ENCODE measurements at places on chromosomes 1 and 21. TPM values are rescaled to one million over a fixed set of nuclear protein-coding genes. Genes with fewer than 3 reads are reported as not detected.

Gene WDR4
- total RNA-seq, result 6.1 TPM

Gene CFAP141
- not detected for total RNA-seq

Gene TMEM82
- not detected for total RNA-seq

Gene AADACL4
- total RNA-seq, result not detected

Gene TNNT2
- 0.17 TPM for total RNA-seq

Gene TTF2
- 53.0 TPM for total RNA-seq

GRCh38 chr1:39645411-39646043 lies 6.1 kb upstream of the HEYL start:
- DNase-seq, result no peak

GRCh38 chr1:28110555-28110954 lies 22.1 kb upstream of the EYA3 start:
- DNase-seq, result no peak

DNA sequence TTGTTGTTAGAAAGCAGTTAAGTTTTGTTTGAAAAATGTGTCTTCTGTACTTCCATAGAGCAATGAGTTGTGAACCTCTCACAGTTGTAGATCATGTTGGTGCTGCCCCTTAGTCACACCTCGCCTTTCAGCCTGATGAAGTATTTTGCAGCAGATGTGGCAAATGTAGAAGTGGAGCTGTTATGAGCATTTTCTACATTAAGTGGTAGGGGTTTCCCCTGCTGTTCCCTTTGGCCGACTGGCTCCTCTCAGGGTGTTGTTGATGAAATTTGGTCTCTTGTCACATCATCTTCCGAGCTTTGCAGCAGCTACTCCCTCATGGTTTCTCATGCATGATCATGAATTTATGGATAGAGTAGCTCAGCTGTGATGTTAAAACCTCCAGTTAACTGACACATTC lies 33.6 kb upstream of the DENND1B start:
- no peak for DNase-seq

GRCh38 chr1:20440785-20441200 lies 45.2 kb downstream of the CAMK2N1 start:
- DNase-seq, result no peak

- DNase-seq, result no peak
Measured at GRCh38 chr1:237685551-237685950, 205.2 kb downstream of the ZP4 start.

GRCh38 chr1:113388621-113389358 lies 1.5 kb upstream of the MAGI3 start:
- no peak for DNase-seq

- DNase-seq, result peak; percentile 40
Measured at GRCh38 chr1:171286032-171286705, 27.8 kb upstream of the FMO4 start.

GRCh38 chr1:186948535-186948934 lies 119.8 kb downstream of the PLA2G4A start:
- no peak for DNase-seq

DNA sequence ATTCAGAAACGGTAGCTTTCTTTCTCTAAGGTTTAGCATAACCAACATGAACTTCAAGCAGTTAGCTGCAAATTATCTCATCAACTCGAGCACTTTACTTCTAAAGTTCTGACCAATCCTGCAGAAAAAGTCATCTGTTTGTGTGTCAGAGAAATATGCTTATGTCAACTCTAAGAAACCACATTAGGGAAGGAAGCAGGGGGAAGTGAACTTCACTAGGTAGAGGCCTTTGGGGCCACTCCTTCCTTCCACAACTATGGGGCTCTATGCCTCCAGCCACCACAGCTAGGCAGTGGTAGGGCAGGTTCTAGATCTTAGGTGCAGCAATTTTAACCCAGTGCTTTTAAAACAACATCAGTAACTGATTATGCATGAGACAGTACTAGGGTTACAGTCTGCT lies 375.9 kb downstream of the DSCAM start:
- DNase-seq, result no peak

GRCh38 chr1:10973552-10973951 lies 38.9 kb upstream of the TARDBP start:
- DNase-seq, result no peak

DNA sequence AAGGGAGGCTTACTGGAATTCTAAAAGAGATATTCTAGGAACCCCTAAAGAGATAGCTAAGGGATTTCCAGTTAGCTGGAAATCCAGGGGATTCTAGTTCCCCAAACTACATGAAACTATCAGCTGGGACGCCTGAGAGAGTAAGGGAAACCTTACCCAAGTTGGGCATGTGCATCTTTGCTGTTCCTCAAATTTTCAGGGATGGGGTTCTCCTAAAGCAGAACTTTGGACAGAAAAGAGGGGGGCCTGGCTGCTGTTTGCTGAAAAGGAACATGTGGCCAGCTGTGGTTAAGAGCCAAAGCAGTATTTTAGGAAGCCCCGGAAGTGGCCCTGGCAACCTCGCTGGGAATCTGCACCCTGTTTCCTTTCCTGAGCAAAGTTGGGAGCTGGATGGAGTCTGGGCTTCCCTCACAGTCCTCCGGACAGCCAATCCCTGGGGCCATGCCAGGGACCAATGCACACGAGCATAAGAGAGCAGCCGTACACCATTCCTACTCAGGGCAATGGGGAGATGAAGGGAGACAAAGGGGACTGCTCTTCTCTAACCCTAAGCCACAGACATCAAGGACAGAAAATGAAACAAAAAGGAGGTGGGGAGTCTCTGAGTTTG lies 154.3 kb downstream of the PLXNA2 start:
- DNase-seq, result no peak

DNA sequence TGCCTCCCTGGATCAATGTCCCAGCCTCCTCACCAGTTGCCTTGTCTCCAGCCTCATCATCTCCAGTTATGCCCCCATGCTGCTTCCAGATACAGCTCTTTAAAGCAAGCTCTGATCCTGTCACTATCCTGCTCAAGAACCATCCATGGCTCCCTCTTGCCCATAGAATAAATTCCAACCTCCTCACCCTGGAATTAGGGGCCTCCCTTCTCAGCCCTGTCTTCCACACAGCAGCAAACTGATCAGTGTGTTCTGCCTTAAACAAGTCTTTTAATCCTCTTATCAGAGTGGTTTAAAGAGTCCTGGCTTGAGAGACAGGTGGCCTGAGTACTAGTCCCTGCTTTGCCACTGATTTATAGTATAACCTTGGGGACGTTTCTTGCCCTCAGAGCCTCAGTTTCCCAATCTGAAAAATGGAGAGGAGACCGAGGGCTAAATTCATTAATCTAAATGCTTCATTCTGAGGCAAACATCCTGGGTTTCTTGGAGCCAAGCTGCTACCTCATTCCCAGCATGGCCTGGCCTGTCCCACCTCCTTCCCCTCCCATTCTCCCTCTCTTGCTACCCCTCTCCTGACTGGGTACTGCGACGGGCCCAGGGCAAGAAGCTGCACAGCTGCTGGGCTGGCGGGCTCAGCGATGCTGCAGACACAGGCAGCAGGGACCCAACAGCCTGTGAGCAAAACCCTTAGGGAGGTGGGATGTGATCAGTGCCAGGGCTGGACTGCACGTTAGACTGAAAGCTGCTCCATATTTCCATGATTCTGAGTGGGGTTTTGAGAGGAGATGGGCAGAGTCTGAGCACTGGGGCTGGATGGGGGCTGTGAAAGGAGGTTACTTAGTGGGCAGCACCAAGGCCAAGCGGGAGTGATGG lies 221.4 kb downstream of the PTPRU start:
- no peak for DNase-seq

DNA sequence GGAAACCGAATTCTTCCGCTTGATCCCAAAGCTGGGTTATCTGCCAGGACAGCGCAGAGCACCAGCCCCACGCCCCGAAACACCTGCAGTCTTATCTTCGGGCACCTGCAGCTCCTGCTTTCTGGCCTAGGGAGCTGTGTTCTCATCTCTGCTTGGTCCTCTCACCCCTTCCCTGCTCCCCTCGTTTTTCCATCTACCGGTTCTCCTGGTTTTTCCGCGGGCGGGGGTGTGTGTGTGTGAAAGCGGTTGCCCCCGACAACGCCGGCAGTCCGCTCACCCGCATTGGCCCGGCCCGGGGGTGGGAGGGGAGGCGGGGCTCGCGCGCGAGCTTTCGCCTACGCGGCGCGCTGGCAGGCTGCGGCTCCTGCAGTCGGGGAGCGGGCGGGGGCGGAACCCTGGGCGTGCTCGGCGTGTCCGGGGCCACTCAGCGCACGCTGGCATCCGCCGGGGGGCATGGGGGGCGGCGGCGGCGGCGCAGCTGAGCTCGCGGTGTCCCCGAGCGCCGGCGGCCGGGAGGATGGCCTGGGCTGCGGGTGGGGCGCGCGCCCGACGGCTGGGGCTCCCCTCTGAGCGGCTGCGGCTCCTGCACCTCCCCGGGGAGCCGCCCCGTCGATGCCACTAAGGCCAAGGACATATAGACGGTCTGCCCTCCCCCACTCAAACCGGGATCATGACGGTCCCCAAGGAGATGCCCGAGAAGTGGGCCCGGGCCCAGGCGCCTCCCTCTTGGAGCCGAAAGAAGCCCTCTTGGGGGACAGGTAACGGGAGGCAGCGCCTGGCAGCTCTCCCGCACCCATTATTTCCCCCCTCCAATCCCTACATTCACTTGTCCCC lies 3.2 kb downstream of the ATP8B2 start:
- no peak for DNase-seq

- DNase-seq, result no peak
Measured at GRCh38 chr1:5833911-5834310, 158.3 kb downstream of the NPHP4 start.

GRCh38 chr1:186079084-186079684 lies 295.9 kb downstream of the TPR start:
- no peak for DNase-seq

DNA sequence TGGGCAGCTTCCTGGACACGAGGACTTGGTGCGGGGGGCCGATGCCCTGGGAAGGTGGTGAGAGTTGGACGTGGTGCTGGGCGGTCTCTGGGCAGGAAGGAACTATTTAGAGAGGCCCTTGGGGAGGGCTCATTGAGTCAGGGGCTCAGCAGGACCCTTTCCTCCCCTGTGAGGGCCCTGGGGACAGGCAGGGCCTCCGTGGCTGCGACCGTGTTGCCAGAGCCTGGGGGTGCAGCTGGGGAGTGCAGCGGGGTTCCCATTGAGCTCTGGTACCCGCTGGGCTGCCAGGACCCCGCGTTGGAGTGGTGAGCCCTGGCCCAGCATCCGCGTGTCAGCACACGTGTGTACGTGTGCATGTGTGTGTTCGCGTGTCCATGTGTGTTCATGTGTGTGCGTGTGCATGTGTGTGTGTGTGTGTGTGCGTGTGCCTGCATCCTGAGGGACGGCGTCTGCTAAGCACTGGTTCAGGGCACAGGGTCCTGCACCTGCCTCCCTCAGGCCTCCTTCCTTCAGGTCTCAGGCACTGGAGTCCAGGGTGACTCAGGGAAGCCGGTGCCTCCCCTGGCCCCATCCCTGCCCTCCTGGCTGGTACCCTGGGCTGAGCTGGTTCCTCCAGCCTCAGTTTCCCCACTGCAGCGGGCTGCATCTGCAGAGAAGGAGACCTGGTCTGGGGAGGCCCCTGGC lies 10.7 kb downstream of the RNF223 start:
- no peak for DNase-seq

DNA sequence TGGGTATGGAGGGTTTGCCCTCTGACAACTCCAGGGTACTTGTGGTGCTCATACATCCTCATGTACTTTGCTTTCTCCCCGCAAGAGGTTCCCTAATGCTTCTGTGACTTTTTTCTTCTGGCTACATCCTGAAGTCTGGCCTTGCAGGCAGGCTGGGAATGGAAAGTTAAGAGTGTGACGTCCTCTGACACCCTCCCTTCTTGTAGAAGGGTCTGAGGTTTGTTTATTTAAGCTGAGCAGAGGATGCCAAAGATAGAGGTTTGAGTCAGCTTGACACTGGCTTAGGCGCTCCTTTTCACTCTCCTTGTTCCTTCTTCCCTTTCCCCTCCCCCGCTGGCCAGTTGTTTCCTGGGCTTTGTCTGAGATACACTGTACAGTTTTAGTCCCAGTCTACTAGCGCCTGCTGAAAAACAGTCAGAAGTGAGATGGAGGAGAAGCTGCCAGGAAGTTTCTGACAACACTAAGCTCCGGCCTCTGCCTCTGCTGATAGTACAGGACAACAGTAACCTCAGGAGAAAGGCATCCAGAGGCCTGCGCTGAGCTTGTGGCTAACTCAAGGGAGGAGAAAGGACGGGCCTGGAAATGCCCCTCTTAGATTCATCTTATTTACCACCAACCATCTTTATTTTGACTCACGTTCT lies at the start of gene MACF1:
MACF1 (plus strand) TSS at position 255 of the 641 bp plus-strand sequence; CDS start at position 583, 328 bp downstream.
- no peak for DNase-seq

GRCh38 chr21:45078877-45079281 lies 4.5 kb downstream of the ADARB1 start:
- no peak for DNase-seq

DNA sequence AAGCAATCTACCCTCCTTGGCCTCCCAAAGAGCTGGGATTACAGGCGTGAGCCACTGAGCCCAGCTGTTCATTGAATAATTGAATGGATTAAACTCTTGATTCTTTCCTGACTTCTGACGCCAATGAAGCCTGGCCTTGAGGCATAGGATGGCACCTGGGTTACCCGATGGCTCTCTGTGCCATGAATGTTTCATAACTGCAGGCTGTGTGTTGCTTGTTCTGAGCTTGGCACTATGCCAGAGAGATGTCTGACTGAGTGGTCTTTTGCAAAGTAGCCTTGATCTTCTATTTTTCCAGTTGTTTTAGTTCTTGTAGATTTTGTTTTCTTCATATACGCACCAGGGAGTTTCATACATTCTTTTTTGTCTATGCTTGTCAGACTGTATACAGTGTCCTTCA lies 38.5 kb upstream of the AK4 start:
- no peak for DNase-seq

- DNase-seq, result no peak
Measured at GRCh38 chr1:37723390-37724078, 31.2 kb downstream of the CDCA8 start.

- DNase-seq, result no peak
Measured at GRCh38 chr1:110210604-110211495, 736 bp downstream of the KCNC4 start.

DNA sequence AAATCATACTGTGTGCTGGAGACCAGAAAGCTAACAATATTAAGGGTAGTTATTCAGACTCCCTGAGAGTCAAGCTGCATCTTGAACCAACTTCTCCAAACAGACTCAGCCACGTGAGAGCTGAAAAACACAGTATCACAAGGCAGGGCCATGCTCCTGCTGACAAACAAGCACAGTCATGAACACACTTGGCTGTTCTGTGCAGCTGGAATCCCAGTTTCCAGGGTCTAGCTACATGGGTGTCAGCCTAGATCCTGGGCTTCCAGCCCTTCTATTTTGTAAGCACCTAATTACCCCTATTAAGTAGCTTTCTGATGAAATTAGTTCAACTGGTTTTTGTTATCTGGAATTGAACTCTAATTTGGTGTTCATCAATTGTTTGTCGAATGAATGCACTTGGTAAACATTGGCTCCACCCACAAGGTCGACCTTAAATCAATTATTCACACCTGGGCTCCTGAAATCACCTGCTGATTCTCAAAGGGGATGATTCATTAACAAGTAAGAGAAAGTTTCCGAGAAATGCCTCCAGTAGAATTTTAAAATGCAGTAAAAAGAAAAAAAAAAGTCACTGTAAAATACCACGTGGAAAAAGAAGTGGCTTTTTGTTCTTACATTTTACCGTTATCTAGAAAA lies 179.3 kb downstream of the ZC3H11B start:
- DNase-seq, result no peak

GRCh38 chr21:45304476-45304830 lies 16.8 kb upstream of the POFUT2 start:
- DNase-seq, result no peak

- DNase-seq, result no peak
Measured at GRCh38 chr1:202673531-202673930, 36.7 kb downstream of the SYT2 start.

Measured in epithelial cell of proximal tubule (primary cell).